ENCODE measurements at places on chromosomes 13 and 19.

DNA sequence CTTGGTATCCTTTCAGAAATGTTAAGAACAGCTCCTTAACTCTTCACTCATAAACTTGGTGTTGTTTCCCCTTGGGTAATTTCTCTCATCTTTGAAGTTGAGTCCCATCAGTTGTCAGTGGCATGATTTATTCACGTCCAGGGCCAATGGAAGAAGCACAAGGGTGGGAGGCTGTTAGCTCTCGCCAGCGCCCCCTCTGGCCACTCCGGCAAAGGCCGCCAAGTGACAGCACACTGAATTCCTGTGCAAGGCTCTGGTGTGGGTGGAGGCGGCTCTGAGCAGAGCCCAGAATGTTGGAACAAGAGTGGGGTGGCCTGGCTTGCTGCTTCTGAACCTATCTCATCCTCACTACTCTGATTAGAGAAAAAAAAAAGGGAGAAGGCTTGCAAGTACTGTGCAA lies 13.1 kb upstream of the MEDAG start:
- no peak for DNase-seq

- DNase-seq: no peak
Observed at GRCh38 chr19:46371371-46371901, 24.5 kb downstream of the PPP5C start.

- DNase-seq: no peak
Observed at GRCh38 chr13:71046360-71047079, 820.5 kb downstream of the DACH1 start.

DNA sequence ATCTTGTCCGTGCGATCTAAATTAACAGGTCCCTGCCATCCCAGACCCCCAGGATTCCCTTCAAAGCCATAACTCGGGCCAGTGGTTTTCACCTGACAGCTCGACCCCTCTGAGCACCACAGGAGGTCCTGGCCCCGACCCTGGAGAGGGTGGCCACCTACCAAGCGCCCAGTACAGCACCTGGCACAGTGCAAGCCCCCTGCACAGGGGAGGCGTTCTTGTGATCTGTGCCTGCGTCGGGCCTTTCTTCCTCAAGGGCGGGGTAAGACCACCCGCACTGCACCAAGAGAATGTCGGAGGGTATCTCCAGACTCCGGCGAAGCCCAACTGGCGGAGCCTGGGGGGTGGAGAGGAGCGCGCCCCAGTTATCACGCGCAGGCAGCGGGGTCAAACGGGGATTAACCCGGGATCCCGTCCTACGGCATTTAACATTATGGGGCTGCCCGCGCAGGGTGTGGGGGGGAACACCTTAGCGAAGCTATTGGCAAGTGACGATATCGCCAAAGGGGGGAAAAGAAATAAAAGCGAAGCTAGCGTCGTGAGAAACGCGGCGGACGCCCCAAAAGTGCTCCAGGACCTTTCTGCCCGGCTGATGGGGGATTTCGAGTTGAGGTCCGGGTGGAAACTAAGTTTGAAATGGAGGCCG lies 1.3 kb upstream of the HNRNPL start:
- DNase-seq: peak; percentile 21

DNA sequence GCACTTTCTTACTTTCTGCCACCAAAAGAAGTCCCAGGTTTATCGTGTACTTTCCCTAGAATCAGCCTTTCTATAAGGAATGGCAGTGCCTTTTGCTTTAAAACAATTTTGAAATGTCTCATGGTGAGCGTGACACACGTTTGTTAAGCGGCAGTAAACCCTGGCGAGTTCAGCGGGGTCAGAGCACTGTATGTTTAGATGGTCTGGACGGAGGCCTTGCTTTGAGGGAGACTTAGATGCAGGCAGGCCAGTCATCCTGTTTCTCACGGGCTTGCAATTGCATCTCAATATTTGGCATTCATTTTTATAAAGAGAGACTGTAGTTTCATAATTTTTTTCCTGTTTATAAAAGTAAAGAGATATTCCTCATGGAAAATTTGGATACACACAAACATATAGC lies 96.4 kb downstream of the TNFRSF19 start:
- DNase-seq: no peak

DNA sequence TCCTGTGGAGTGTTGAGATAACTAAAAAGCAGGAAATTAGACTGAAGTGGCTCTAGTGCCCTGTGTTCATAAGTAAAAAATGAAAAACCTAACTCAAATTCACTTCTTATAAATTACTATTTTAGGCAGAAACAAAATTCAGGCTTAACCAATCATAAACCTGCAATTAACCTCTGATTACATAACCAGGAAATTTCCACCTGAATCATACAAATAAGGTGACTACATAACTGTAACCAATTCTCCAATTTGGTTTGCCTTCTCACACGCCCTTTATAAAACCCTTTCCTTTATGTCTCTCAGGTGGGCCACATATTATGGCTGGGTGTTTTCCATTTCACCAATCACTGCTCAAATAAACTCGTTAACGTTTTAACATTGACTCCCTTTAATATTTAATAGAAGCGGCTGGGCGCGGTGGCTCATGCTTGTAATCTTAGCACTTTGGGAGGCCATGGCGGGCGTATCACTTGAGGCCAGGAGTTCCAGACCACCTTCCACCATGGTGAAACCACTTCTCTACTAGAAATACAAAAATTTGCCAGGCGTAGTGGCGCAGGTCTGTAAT lies 22.9 kb upstream of the ZNF724 start:
- no peak for DNase-seq
